ENCODE measurements at places on chromosomes 16 and 17.
A peak's percentile ranks its signal among the peaks of the same experiment; 100 is the strongest.

DNA sequence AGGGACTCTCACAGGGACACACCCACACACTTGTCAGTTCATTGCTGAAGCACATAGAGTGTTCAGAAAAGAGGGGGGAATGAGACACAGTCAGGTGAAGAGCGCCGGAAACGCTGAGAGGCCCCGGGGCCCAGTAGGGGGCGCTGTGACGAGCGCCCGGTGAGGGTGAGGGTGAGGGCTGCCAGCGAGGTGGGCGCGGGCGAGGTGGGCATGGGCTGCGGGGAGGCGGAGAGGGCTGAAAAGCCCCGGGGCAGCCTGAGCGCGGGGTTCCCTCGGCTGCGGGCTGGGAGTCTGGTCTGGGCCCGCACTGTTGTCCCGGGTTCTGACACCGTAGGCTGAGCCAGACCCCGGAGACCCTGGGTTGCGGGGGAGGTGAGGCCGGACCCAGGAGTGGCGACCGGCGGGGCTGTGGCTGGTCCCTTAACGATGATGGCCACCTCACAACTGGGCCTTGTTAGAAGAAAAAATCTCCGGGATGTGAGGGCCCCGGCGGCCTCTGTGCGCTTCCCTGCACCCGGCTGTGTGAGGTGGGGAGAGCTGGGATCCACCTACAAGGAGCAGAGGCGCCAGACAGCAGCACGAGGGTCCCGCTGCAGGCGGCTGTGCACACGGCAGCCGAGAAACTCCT, 91.4 kb downstream of the C16orf78 start:
- no peak for DNase-seq

- DNase-seq = no peak
Observed at GRCh38 chr17:49746791-49747490, 17.0 kb downstream of the FAM117A start.

- no peak for DNase-seq
Observed at GRCh38 chr16:25875956-25876598, 184.3 kb downstream of the HS3ST4 start.

DNA sequence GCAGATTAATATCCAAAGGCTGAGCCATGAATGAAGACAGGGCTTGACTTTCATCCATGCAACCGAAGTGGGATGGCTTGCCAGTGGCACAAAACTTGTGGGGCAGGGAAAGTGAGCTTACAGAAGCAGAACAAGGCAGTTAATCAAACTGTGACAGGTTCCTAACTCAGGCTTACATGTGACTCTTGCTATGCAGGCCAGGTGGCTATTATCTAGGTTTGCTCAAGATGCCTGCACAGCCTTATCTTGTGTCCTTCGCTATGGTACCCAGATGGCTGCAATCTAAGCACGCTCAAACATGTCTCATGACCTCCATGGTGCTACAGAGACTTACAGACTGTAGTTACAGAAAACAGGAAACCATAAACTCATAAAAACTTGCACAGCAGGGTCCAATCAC, 8.6 kb upstream of the DNAH9 start:
- DNase-seq = no peak

DNA sequence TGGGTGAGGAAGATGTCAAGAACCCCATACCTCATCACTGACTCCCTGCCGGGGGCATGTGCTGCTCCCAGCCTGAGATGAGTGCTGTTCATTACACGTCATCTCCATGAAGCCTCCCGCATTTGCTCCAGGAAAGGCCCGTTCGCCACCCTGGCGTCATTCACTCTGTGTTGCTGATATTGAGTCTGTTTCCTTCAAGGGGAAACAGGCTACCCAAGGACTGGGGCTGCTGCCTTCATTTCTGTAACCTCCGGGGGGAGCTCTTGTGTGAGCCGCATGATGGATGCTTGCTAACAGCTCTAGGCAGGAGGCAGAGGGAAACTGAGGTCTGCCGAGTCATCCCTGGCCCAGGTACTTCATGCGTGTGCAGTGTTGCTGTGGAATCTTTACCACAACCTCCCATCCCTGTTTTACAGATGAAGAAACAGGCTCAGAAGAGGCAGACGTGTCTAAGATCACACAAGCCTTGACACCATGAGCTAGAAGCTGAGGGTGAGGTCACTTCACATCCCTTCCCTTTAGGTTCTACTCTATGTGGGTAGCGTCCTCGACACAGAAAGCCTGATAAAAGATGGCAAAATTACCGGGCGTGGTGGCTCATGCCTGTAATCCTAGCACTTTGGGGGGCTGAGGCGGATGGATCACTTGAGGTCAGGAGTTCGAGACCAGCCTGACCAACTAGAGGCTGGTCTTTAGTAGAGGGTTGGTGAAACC, 3.5 kb upstream of the ARMC5 start:
- no peak for DNase-seq

DNA sequence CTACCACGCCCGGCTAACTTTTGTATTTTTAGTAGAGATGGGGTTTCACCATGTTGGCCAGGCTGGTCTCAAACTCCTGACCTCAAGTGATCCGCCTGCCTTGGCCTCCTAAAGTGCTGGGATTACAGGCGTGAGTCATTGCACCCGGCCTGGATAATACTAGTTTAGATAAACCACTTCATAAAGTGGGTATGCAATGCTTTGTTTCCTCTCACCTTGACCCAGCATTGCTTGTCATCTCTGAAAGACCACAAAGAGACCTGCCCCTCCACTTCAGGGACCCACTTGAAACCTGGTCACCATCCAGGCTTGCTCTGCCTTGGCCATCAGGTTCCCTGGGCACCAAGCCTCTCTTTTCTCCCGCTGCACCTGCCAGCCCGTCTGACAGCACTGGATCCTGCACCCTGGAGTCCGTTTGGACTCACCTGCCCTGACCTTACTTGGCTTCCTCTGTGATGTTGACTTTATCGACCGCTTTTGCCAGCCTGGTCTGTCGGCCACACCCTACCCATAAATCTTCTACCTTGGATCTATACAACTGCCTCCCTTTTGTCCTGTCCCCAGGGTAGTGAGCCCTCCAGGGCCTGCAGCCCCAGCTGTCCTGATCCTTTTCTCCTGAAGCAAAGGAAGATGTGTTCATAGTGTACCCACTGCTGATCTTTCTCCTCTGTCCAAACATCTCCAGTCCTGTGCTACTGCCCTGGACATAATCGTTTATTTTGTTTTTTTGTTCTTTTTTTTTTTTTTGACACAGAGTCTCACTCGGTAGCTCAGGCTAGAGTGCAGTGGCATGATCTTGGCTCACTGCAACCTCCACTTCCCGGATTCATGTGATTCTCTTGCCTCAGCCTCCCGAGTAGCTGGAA, 12.7 kb upstream of the ZG16 start:
- DNase-seq = no peak

DNA sequence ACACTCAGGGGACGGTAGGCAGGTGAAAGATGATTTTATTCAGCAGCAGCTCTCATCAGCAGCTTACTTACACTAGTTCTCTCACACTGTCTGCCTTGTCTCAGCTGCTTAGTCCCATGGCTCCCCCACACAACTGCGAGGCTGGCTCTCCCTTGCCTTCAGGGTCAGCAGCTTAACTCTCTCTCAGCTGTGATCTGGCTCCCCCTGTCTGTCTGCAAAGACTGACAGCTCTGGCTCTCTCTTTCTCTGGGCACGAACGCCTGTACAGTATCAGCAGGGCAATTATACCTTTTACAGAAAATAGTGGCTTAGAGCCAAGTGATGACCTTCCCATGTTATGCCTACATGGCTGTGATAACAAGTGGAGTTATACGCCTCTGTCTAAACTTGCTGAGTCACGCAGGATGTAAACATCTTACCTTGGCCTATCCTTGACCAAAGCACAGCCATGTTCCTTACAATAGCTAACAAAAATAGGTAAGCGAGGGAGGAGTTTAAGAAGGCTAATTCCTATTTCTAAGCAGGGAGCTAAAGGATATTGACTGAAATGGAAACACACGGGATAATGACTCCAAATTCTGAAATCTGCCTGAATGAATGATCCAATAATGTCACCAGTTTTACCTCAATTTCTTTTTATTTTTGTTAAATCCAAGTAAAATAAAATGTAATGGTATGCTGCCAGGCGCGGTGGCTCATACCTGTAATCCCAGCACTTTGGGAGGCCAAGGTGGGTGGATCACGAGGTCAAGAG, 1.1 kb upstream of the NDUFAB1 start:
- peak; percentile 23 for DNase-seq

GRCh38 chr16:85590506-85590832, 22.7 kb upstream of the GSE1 start:
- no peak for DNase-seq

- DNase-seq = no peak
Observed at GRCh38 chr16:67561501-67561823, 864 bp upstream of the CTCF start.

DNA sequence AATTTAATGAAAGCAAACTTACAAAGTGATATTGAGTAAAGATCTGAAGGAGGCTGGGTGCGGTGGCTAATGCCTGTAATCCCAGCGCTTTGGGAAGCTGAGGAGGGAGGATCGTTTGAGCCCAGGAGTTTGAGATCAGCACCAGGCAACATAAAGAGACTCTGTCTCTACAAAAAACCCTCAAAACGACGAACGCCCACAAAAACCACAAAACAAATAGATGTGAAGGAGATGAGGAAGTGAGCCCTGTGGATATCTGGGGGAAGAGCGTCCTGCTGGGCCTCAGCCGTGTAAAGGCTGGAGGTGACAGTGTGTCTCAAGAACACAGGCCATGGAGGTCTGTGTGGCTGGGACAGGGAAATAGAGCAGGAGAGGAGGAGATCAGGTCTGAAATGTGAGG, 68.8 kb downstream of the ITFG1 start:
- peak; percentile 77 for DNase-seq

DNA sequence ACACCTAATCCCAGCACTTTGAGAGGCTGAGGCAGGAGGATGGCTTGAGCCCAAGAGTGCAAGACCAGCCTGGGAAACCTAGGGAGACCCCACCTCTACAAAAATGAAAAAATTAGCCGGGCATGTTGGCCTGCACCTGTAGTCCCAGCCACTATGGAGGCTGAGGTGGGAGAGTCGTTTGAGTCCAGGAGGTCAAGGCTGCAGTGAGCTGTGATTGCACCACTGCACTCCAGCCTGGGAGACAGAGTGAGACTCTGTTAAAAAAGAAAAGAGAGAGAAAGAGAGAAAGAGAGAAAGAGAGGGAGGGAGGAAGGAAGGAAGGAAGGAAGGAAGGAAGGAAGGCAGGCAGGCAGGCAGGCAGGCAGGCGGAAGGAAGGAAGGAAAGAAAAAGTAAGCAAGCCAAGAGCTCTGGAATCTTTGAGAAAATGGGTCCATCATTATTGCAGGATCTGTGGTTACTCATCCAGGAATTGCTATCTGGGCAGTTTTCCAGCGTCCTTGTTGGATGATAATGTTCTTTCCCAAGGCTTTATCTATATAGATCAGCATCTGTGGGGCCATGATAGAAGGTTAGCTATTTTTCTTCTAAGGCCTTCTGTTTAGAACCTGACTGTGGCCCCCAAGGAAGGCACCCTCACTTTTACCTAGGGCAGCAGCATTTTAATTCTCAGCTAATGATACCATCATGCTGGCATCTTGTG, 533.2 kb upstream of the CDH5 start:
- DNase-seq = no peak

DNA sequence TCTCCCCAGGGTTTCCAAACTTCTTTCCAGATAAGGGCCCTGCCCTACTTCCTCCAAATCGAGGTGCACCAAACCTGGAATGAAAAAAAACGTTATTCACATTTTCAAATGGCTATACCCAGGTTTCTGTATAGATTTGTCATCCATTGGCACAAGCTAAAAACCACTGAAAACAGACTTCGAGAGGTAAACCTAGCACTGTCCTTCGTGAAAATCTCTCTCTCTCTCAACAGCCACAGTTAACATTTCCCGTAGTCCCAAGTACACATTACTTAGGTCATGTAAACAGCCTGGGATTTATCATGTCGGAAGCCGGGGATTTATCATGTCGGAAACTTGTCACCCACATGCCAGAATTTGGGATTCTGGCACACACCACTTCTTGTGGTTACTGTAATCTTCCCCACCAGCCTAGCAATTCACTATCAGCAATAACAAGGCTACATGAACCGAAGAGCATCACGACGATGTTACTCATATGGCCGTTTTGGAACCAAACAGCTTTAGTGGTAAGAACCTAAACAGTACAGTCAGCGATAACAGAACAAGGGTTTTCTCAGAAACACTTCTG, 1.2 kb downstream of the DDX5 start:
- DNase-seq = no peak

GRCh38 chr17:55172612-55173011, 92.1 kb upstream of the HLF start:
- no peak for DNase-seq

- no peak for DNase-seq
Observed at GRCh38 chr16:72985995-72986394, 61.9 kb downstream of the ZFHX3 start.

DNA sequence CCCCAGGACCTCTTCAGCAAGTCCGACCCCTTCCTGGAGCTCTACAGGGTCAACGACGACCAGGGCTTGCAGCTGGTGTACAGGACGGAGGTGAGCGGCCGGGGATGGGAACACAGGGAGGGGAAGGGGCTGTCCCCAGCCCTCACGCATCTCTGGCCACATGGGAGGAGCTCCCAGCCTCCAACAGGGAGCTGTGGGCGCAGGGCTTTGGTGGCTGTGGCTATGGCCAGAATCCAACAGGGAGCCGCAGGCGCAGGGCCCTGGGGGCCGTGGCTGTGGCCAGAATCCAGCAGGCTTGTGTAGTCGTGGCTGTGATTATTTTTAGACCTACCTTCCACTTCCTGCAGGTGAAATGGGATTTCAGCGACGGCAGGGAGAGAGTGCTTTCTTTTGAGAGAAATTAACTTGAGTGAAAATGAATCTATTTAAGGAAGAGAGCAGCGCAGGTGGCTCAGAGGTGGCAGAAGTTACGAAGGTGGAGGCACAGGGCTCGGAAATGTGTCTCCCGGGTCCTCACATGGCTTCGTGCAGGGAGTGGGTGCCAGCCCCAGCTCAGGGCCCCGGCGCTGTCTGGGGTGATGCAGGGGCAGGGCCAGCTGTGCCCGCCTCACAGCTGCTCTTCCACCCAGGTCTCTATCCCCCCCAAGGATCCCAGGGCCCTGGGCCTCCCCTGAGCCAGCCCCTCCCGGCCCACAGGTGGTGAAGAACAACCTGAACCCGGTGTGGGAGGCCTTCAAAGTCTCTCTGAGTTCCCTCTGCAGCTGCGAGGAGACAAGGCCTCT, 9.4 kb downstream of the CPNE7 start:
- no peak for DNase-seq
